ENCODE measurements at places on chromosomes 16 and 17.

DNA sequence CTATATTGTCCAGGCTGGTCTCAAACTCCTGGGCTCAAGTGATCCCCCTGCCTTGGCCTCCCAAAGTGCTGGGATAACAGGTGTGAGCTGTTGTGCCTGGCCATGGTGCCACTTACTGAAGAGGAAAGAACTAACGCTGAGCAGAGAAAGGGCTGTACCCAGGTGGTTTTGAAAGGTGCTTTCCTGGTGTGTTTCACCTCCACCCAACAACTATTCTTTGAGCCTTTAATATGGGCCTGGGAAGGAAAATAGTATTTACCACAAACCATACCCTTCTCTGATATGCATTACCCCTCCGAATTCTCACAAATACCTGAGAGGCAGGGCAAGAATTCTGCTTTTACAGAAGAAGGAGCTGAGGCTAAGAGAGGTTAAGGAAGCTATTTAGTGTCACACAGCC lies 24.8 kb downstream of the KPNA2 start:
- DNase-seq = no peak

DNA sequence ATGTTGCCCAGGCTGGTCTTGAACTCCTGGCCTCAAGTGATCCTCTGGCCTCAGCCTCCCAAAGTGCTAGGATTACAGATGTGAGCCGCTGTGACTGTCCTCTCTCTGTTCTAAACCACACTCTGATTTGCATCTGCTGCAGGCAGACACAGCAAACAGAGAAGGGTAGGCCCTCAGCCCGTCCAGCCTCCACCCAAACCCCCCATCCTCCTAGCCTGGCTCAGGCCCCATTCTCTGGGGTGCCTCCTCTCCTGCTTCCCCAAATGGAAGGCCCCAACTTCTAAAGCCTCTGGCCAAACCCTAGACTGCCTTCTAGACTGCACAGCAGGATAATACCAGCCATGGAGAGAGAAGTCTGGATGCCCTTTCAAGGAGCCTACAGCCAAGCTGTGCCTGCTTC lies 4.1 kb upstream of the GFAP start:
- DNase-seq = no peak

DNA sequence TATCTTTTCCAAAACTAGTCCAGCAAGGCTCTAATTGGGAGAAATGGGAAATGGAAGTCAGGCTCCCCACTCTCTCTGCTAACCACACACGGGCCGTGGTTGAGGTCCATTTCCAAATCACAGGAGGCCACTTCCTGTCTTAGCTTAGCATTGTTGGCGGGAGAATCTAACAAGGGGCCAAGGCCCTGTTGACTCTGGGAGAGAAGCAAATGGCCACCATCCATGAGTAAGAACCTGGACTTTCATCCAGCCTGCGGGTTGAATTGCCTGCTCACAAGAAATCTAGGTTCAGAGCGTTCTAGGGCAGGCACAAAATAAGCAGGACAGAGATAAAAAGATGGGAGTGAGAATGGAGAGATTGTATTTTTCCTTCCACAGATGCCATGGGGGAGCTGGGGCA lies 5.7 kb downstream of the FAM20A start:
- no peak for DNase-seq

GRCh38 chr17:64496786-64497564 lies at the start of gene POLG2:
POLG2 (minus strand) TSS chr17:64497054; CDS start chr17:64496968, 86 bp downstream.
- peak; percentile 95 for DNase-seq

- DNase-seq = no peak
Measured at GRCh38 chr17:50035421-50035879, 20.5 kb upstream of the ITGA3 start.

- no peak for DNase-seq
Measured at GRCh38 chr17:17877529-17878358, 41.0 kb upstream of the SREBF1 start.

DNA sequence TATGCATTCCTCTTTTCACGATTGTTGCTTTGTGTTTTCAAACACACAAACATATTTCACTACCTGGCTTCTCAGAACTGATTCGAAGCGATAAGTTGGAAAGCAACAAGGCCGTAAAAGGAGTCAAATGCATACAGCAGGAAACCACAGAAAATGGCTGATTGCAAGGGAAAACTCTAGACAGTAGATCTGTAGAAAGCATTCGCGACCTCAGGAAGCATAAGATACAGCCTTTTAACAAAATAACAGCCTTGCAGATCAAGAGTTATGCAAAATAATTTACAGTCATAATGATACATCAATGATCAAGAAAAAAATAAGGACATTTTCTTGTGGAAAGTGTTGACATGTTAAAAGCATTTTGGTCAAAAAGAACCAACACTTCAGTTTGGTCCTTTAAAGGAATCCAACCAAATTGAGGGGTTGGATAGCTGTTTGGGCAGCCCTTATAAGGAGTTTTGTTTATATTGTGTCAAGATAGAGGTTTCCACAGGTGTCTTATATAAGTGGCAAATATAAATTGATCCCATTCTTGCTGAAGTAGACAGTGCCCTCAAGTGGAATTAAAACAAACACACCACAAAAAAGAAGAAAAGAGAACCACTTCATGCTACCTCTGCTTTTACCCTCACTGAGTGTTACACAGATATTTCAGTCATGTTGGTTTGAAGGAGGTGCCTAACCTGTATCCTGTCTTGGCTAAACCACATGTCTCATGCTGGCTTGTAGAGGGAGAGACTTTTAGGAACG lies 5.5 kb downstream of the CYLD start:
- DNase-seq = no peak

DNA sequence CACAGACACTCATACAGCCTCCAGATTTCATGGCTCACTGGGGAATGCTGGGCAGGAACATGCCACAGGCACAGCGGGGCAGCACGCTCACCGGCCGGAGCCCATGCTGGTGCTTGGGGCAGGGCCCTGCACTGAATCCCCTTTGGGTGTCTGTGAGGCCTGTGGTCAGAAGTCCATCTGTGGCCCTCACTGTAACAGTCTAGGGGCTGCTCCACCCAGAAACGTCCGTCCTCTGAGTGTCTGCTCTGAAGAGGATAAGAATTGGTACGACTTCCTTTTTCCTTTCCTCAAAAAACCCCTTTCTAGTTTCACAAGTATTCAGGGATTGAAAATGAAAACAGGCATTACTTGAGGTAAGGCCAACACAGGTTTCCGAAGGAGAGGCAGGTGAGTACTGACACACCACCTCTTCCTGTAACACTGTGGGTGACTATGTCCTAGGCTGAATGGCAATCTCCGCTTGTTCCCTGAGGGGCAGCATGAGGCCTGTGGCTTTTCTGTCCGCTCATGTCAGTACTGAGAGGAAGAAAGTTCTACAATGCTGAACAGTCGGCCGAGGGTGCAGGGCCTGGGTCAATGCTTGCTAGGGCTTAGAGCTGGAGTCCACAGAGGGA lies 42.5 kb downstream of the TMEM11 start:
- DNase-seq = no peak

Data from stimulated activated CD8-positive, alpha-beta memory T cell treated with anti-CD3 and anti-CD28 coated beads, Interleukin-7, amount 100 ng/mL, for 48 hours (primary cell).